ENCODE measurements at places on chromosomes 11 and 22. TPM values are rescaled to one million over a fixed set of nuclear protein-coding genes. Genes with fewer than 3 reads are reported as not detected.

DNA sequence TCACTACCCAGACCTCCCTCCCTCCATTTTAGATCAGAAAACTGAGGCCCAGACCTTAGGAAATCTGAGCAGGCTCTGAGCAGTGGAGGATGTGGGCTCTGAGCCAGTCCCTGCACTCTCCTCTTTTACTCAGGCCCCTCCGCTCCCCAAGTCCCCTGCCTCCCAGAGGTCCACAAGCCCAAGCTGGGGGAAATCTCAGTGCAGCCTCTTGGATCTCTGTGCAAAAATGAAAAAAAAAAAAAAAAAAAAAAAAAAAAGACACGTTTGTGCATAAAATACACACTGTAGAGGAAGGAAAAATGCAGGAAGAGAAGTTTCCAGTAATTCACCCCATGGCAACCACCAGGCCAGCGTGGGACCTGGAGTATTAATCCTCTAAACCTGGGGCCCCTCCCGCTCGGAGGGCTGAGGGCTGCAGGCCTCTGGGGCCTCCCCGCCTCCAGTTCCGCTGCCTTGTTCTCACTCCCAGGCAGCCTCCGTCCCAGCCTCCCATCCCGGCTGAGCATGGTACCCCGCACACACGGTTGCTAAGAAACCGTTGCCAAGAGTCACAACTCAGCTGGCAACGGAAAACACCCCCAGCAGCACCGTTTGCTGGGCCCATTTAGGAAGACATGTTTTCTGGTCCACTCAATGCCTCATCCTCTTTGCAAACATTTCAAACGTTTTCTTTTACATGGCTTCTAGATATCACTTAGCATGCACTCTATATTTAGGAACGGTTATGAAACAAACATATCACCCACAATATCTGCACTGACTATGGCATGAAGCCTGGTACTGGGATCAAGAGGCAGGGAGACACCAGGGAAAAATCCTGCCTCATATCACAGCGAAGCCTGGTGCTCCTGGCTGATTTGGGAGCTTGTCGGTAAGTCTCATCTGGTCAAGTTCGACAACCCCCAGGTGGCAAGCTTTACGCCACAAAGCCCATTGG lies 227.5 kb downstream of the CTTN start:
- no peaks in the 10 kb centered on the region for H3K27me3 ChIP-seq
- H3K36me3 ChIP-seq: no peaks in the 10 kb centered on the region
- no peak overlapping the region for H3K27ac ChIP-seq
- H3K4me1 ChIP-seq: no peaks in the 10 kb centered on the region
- DNase-seq: no peak
- no peak overlapping the region for H3K4me3 ChIP-seq

OR51I1 gene
- not detected for total RNA-seq

DNA sequence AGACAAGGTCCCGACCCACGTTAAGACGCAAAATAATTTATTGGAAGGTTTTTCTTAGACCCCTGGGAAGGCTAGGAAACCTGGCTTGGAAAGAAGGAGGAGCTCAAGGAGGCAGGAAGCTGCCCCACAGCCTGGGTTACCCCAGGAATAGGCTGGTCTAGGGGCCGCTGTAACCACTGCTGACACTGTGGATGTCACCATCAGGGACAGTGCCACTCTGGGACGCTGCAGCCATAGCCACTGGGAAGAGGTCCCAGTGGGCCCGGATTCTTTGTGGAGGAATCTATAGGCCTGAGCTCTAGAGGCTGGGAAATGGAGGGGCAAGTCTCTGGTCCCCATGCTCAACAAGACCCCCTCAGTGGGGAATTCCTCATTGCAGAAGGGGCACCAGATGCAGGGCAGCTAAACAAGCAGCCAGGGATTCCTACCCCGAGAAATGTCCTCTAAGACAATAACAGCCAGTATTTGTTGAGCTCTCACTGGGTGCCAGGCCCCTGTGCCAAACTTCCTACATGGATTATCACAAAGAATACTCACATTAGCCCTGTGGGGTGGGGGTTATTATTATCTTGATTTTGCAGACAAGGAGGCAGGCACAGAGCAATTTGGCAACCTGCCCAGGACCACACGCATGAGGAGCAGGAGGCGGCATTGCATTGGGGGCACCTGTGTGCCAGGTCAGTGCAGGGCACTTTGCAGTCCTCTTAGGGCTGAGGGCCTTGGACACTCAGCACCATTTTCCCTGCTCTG lies 19.5 kb upstream of the CHKA start:
- no peak overlapping the region for H3K4me3 ChIP-seq
- H3K4me1 ChIP-seq: peaks cover 5% of the 10 kb centered on the region
- no peak overlapping the region for H3K27ac ChIP-seq
- H3K36me3 ChIP-seq: no peaks in the 10 kb centered on the region
- DNase-seq: no peak

DNA sequence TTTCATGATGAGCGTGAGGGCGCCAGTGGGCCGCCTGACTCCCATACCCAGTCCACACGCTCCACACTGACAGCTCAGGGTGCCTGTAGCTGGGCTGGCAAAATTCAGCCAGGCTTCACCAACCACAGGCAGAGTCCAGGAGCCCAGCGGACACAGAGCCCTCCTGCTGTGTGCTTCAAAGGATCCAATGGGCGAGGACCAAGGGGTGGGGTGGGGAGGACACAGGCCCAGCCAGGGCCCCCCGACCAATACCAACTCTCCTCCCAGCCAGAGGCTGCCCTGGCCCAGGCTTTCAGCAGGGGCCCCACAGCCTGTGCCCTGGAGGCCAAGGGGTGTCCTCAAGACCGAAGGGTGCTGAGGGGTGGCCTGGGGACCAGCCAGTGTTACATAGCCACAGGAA lies 336.1 kb downstream of the CTTN start:
- no peak overlapping the region for H3K27ac ChIP-seq
- H3K4me1 ChIP-seq: no peaks in the 10 kb centered on the region
- no peaks in the 10 kb centered on the region for H3K27me3 ChIP-seq
- H3K36me3 ChIP-seq: no peaks in the 10 kb centered on the region
- DNase-seq: no peak
- H3K4me3 ChIP-seq: no peak overlapping the region

GRCh38 chr11:103055221-103055890 lies 36.6 kb downstream of the DCUN1D5 start:
- no peak overlapping the region for H3K27ac ChIP-seq
- peak; percentile 4 for DNase-seq
- H3K4me1 ChIP-seq: no peaks in the 10 kb centered on the region
- H3K36me3 ChIP-seq: no peaks in the 10 kb centered on the region
- no peaks in the 10 kb centered on the region for H3K27me3 ChIP-seq

DNA sequence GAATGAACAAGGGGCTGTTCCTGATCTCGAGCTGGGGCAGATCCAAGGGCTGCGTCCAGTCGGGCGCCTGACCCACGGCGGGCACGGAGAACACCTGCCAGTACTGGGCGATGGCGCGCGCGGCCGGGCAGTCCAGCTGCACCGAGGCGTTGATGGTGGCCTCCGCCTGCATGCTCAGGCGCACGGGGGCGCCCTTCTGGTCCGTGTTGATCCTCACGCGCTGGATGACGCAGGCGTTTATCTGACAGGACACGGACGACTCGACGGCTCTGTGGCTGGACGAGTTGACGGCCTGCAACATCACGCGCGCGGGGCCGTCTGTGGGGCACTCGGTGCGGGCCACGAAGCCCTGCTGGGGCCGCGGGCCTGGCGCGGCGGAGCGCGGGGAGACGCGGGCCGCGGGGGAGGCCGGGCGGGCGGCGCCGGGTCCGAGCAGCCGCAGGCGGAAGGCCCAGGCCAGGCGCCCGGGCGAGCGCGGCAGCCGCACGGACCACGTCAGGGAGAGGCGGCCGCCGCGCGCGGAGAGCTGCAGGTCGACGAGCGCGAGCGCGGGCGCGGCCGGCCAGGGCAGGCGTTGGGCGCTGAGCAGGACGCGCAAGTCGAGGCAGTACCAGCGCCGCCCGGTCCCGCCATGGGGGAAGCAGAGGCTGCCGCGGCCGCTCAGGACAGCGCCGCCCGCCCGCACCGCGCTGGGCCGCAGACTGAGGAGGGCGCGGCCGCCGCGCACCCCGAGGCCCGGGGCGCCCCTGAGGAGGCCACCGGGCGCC lies 511 bp downstream of the PKDREJ start:
- H3K4me3 ChIP-seq: no peak overlapping the region
- no peaks in the 10 kb centered on the region for H3K27me3 ChIP-seq
- no peak overlapping the region for H3K27ac ChIP-seq
- no peak for DNase-seq
- no peaks in the 10 kb centered on the region for H3K36me3 ChIP-seq

DNA sequence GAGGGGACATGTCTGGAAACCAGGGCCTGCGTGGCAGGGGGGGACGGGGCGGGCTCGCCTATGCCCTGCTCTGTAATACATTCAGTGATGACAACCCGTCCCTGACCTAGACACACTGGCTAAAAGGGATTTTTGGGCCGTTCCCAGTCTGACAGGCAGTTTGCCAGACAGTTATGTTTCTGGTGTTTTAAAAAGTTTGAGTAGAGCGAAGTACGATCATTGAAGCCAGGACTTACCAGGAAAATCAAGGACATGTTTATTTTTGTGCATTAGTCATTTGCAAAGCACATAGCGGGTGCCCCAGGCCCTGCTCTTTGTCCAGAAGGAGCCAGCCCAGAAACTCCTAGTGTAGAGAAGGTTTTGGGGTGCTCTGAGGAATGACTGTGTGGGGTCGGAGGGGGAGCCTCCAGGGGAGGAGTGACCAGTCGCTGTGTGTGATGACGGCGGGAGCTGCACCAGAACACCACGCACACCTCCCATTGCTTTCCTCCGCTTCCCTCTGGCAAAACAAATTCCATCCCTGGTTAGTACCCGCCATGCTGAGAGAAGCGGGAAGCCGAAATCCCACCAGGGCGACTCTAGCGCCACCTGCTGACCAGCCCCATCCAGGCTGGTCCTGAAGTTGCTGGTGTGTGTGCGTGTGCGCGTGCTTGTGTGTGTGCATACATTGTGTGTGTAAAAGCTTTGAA lies 50.8 kb downstream of the FBLN1 start:
- peak; percentile 44 for DNase-seq
- H3K27ac ChIP-seq: no peak overlapping the region
- H3K4me1 ChIP-seq: no peaks in the 10 kb centered on the region
- H3K4me3 ChIP-seq: no peak overlapping the region
- H3K36me3 ChIP-seq: no peaks in the 10 kb centered on the region
- H3K27me3 ChIP-seq: no peaks in the 10 kb centered on the region

GRCh38 chr22:35024364-35024692 lies 41.6 kb upstream of the ISX start:
- DNase-seq: no peak
- no peak overlapping the region for H3K27ac ChIP-seq
- H3K4me3 ChIP-seq: no peak overlapping the region
- no peaks in the 10 kb centered on the region for H3K27me3 ChIP-seq

DNA sequence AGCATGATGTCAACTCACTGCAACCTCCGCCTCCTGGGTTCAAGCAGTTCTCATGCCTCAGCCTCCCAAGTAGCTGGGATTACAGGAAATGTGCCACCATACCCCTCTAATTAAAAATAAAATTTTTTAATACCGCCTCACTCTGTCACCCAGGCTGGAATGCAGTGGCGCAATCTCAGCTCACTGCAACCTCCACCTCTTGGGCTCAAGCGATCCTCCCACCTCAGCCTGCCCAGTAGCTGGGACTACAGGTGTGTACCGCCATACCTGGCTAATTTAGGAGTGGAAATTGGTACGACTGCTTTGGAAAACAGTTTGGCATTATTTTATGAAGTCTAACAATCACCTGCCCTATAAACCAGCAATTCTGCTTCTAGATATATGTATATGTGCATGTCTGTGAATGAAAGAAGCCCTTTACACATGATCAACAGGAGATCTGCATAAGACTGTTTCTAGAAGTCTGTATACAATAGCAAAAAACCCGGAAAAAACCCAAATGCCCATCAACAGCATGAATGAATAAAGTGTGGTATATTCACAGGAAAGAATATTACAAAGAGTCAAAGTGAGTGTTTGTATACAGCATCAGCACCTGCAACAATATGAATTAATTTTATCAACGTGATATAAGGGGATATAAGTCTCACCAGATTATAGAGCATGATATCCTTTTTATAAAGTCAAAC lies 16.0 kb downstream of the SLC35F2 start:
- H3K27me3 ChIP-seq: no peaks in the 10 kb centered on the region
- H3K4me3 ChIP-seq: no peak overlapping the region
- H3K4me1 ChIP-seq: peaks cover 7% of the 10 kb centered on the region
- no peak overlapping the region for H3K27ac ChIP-seq

- H3K36me3 ChIP-seq: peaks cover 5% of the 10 kb centered on the region
- DNase-seq: no peak
- no peaks in the 10 kb centered on the region for H3K4me1 ChIP-seq
- H3K4me3 ChIP-seq: no peak overlapping the region
Observed at GRCh38 chr22:41501209-41501608, 32.3 kb downstream of the ACO2 start.

DNA sequence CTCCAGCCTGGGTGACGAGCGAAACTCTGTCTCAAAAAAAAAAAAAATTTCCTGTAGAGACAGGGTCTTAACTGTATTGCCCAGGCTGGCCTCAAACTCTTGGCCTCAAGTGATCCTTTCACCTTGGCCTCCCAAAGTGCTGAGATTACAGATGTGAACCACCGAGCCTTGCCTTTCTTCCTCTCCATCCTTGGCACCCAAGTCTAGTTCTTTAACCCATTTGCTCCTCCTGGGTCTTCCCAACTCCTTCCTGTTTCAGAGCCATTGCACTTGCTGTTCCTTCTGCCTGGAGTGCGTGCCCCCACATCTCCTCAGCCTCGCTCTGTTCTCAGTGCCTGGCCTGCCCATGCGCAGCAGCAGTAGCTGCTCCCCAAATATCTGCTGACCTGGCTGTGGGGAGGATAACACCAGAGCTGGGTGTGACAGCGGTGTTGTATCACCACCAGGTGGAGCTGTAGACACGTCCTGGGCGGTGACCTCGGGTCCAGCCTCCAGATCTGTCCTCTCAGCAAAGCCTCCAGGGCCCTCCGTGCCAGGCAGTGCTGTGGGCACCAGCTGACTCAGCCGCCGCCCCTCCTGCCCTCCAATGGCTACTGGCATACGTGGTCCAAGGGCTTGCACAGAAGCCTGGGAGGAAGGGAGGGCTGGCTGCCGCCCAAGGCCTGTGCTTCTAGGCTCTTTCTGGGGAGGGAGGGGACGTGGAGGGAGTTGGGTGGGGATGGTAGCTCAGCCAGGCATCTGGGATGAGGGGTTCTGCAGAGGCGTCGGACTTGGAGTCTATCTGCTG lies 22.0 kb downstream of the TEF start:
- H3K27ac ChIP-seq: peak overlapping the region; percentile 26
- H3K36me3 ChIP-seq: no peaks in the 10 kb centered on the region
- H3K27me3 ChIP-seq: no peaks in the 10 kb centered on the region

DNA sequence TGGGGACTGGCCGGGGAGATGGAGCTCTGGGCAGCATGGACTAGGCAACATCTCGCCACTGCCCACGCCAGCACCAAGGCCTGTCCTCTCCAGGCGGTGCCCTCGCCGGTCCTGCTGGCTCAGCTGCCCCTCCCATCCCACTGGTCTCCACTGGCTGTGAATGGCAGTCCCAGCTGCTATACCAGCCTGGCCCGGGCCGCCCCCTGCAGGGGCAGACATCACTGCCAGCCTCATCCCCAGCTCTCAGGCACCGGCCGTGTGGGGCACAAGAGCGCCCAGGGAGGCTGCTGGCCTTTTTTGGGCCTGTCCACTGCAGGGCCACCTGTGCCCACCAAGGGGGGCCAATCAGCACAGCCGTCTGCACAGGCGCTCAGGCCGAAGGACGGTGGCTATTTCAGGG lies 30.1 kb upstream of the H19 start:
- H3K4me3 ChIP-seq: no peak overlapping the region
- no peaks in the 10 kb centered on the region for H3K4me1 ChIP-seq
